ENCODE measurements at places on chromosomes 5 and 9.

DNA sequence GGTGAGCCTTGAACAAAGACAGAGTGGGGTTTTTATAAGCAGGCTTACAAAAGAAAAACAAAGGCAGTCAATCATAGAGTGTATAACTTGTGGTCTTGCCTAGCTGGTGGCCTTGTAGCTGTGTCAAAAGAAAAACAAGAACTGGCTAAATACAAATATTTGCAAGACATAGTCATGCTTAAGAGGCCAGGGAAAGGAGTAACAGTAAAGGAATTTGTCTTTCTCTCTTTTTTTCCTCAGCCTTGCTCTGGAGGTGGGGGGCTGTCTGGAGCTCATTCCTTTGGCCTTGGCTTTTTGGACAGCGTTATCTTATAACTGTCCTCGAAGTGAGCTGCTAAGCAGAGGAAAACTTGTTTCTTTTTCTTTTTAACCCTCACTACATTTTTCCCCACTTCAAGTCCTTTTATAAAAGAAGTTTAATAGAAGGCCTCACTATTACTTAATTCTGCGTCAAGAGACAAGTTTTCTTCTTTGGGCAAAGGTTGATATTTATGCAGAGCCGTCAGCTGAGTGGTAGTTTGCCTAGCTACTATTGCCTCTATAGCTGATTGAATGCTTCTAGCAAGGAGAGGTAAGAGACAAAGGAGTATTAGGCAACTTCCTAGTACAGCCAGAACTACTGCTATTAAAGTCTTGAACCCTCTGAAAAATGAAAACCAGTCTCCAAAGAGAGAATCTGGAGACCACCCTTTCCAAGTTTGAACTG is 14.3 kb downstream of the CEL start:
- DNase-seq = no peak

DNA sequence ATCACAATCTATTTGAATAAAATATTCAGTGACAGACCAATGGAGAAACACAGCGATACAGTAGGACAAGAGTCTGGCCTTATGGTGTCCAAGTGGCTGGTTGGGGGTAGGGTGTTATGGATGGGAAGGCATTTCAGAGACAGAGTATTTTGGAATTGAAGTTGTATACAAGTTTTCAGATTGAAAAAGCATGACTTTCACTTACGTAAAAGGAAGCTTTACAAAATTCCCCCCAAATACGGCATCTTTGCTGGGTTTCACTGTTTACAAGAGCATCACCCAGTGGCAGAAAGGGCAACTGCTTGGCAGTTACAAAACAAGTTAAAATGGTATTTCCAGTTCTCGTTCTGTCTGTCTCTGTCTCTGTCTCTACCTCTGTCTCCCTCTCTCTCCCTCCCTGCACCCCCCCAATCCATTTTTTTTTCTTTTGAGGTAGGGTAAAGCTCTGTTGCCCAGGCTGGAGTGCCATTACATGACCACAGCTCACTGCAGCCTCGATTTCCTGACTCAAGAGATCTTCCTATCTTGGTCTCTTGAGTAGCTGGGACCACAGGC is 86.2 kb downstream of the PTPN3 start:
- peak; percentile 24 for DNase-seq

- DNase-seq = no peak
Observed at GRCh38 chr9:72041775-72042194, 18.6 kb downstream of the C9orf57 start.

- no peak for DNase-seq
Observed at GRCh38 chr5:151615431-151615830, 24.3 kb upstream of the FAT2 start.

DNA sequence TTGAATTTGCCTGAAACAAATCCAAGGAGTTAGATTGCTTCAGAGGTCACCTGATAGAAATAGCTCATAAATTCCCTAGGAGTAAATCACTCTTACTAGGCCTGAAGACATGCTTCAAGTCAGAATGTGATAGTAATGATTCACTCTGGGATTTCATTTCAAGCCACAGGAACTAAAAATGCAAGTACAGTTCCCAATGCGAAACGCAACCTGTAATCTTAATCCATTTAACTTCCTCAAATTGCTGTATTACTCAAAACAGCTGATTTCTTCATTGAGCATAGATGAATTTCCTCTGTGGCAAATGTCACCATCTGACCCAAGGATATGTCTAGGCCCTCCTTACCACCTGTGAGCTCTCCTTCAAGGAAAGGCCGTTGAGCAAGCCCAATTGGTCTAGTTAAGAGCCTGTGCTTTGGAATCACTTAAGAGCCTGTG is 32.1 kb upstream of the IL6ST start:
- DNase-seq = no peak

GRCh38 chr5:53411388-53411787 is 69.0 kb upstream of the FST start:
- DNase-seq = no peak

DNA sequence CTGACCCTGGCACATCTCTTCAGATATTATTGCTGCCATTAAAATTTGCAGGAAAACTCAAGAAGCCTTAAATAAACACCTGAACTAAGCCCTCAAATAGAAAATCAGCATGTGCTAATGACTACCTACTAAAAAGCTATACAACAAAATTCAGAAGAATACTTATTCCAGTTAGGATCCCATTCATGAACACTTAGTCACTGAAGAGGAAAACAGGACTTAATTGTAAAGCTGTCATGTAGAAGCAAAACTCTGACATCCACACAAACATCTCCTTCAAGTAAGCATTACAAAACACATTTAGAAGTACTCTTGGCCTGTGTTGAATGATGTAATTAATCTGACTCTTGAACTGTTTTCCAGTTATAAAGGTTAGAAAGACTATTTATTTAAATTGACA is 19.9 kb downstream of the ELL2 start:
- DNase-seq = no peak
